ENCODE measurements at places on chromosomes 4 and X.

DNA sequence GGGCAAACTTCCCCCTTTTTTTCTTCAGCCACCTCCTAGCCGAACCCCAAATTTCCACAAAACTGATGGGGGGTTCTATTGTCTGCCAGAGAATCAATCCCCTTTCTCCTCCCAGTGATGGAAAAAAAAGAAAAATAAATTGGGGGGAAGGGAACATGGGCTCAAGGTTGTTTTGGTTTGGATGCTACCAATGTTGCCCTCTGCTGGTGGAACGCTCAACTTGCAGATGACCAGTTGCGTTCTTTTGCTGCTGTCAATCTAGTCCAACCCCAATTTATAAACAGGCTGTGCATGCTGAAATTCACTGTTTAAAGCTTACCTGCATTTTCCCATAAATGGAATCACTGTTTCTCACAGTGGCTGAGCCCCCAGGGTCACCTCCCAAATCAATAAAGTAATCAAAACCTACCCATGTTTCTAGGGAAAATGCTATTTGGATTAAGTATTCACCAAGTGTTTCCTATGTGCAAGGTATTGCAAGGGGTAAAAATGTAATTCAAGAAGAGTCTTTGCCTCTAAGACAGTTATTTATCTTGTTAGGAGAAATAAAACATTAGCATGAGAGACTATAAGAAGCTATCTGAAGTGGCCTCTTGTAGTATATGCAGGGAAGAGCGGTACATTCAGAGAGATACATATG is 116.7 kb upstream of the TMEM164 start:
- no peak for DNase-seq

- no peak for DNase-seq
Measured at GRCh38 chr4:166279261-166279660, 406.2 kb downstream of the TLL1 start.

DNA sequence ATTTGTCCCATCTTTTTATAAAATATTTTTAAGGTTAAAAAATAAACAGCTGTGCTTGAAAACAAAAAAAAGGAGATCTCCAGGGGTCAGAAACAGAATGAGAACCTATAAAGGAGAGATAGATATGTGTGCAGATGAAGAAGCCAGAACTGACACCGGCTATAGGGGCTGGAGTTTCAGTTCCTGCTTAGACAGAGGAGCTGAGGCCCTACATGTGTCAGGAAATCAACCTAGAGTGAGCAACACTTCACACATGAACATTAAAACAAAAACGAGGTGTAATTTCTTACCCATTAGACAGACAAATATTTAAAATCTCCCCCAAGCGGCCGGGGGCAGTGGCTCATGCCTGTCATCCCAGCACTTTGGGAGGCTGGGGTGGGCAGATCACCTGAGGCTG is 17.8 kb upstream of the HUWE1 start:
- no peak for DNase-seq

GRCh38 chrX:104318330-104319009 is 63.7 kb upstream of the ESX1 start:
- no peak for DNase-seq

DNA sequence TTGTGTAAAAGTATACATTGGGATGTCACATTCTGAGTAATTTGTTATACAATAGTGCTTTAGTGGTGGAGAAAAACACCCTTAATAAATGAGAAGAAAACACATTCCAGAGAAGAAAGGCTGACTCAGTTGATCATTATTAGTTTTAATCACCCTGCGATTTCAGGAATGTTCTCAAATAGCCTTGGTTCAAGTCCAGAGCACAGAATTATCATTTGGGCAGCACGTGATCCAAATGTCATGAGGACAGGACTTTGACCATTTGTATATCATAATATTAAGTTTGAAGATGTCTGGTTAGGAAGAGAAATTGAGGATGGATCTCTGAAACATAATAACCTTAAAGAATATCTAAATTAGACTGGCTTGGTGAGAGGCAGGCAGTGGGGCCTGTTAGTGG is 1434.3 kb upstream of the TENM3 start:
- no peak for DNase-seq

DNA sequence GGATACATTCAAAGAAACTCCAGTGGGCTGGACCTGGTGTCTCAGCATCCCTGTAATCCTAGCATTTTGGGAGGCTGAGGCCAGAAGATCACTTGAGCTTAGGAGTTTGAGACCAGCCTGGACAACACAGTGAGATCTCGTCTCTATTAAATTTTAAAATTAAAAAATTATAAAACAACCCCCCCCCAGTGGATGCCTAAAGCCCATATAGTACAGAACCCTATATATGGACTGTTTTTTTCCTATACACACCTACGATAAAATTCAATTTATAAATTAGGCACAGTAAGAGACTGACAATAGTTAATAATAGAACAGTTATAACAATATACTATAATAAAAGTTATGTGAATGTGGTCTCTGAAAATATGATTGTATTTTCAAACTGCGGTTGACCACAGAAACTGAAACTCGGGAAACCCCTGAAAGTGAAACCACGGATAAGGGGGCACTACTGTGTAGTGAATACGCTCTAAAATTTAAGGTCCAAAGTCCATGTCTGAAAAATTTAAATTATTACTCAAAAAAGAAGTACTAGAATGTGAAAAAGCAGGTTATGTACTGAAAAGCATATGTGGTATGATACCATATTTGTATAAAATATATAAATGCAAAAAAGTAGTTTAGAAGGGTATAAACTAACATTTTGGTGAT is 2.0 kb downstream of the SMIM14 start:
- DNase-seq: no peak

DNA sequence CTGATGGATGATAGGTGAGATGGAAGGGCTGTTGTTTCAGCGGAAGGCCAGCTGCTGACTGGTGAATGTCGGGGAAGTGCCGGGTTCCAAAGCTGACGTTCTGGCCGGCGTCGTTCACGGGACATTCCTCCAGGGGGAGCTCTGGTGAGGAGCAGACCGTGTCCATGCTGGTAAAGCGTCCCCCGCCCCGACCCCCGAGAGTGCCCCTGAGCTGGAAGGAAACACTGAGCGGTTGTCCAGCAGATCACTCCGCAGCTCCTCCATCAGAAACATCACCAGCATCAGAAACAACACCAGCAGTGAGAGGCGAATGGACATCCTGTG is 18.6 kb upstream of the ADRA2C start:
- no peak for DNase-seq

DNA sequence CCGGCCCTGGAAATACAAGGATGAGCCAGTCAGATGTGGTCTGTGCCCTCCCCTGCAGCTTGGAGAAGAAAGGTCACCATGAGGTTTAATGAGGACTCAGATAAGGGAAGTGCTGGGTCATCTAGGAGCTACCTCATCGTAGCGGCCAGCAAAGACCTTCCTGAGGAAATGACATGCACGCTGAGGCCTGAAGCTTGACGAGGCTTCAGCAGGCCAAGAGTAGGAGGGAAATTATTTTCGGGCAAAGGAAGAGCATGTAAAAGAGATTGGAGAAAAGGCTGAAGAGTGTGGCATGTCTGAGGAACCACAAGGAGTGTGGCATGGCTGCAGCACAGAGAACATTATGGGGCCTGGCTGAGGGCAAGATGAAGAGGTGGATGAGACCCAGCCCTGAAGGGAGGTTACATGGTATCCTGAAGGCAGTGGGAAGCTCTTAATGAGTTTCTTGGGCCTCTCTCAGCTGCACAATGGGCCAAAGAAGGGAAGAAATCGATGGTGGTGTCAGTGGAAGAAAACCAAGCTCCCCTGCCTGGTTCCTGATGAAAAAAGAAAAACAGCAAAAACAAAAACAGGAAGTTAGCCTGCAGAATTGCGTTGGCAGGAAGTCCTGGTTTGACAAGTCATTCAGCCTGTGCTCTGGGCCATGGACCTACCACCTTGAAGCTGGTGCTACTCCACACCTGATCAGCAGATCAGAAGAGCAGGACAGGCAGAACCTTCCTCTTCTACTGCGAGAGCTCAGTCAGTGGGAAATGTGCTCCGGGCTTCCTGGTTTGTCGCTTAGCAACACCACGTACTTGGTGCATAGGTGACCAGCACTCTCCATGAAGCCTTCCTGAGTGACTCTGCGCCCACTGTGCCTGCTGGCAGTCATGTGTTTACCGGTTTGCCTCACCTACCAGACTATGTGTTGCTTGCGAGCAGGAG is 134.5 kb upstream of the KLF3 start:
- no peak for DNase-seq

DNA sequence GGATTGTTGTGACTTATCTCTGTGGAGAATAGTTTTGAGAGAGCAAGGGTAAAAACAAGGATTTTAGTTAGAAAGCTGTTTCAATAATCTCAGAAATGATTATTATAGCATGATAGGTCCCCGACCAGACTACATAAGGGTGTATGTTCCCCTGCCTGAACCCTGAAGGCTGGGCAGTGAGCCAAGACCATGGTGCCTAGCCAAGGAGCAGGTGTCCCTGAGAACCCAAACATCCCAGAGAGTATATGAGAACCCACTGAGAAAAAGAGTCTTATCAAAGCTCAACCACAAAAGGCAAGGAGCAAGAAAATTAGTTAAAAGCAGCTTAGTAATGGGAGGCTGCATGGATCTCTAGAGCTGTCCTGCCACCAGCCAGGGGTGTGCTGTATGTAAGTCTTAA is 94.9 kb upstream of the UNC5C start:
- no peak for DNase-seq

DNA sequence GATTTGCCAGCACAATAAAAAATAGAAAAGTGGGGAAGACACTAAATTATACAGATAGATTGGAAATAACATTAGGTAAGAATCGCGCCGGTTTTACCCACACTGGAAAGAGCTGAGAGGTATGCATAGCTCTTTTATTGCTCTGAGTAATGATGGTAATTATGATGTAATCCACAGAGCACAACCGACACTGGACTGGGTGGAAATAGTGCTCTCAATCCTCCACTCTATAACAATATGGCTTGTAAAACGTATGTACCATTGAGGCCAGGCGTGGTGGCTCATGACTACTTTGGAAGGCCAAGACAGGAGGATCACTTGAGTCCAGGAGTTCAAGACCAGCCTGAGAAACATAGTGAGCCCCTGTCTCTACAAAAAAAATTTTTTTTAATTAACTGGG is 104.3 kb upstream of the RAPGEF2 start:
- no peak for DNase-seq

- no peak for DNase-seq
Measured at GRCh38 chrX:153161952-153162351, 17.1 kb upstream of the MAGEA1 start.

- DNase-seq: no peak
Measured at GRCh38 chr4:85600501-85600900, 125.6 kb downstream of the ARHGAP24 start.

GRCh38 chr4:100290585-100290984 is 100.3 kb upstream of the DDIT4L start:
- no peak for DNase-seq

- DNase-seq: no peak
Measured at GRCh38 chr4:150063128-150063527, 15.1 kb upstream of the DCLK2 start.

DNA sequence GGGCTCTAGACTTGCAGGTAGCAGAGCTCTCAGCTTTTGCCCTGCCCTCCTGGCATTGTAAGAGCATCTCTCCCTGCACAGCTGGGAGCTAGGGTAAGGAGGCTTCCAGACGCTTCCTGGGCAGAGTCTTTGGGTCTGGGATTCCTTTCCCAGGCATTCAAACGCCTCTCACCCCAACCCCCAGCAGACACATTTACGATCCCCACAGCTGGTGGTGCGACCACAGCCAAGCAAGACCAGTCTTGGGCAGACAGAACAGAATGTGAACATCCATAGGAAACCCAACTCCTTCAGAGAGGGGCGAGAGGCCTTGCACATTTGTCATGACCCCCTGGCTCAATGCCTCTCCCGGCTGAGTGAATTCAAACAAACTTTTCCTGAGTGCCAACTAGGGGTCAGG is 38.1 kb upstream of the CD99L2 start:
- no peak for DNase-seq

DNA sequence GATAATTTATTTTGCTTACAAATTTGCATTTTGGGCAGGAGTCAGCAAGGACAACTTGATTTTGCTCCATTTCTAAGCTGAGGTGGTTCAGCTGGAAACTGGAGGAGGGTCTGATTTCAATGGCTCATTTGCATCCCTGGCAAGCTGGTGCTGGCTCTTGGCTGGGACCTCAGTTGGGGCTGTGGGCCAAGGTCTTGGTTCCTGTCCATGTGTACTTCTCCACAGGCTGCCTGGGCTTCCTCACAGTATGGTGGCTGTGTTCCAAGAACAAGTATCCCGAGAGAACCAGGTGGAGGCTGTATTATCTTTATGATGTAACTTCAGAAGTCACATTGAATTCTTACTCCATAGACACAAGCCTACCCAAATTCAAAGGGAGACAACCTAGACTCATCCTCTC is 77.0 kb upstream of the STX18 start:
- peak; percentile 89 for DNase-seq

GRCh38 chr4:87152310-87153041 is 67.9 kb downstream of the KLHL8 start:
- no peak for DNase-seq

DNA sequence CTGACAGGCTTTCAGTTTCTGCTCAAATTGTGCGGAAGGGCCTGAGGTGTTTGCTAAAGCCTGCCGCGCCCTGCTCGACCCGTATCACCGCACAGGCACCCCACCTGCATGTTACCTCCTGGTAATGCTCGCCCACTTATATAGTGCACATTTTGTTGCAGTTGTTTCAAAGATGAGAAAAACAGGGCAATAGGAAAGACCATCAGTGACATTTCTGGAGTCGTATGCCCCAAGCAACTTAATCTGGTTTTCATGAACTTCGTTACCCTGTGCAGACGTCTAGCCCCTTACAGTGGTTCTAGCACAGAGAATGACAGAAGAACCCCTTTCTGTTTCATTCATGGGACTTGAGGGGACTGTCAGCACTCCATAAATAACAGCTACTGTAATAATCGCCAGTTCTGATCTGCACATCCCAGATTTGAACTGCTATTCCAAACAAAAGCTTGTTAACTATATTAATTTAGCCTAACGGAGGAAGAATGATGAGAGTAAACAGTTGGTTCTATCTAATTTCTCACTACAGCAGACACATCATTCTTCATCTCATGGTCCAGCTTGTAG is 940 bp upstream of the DCTD start:
- DNase-seq: no peak

DNA sequence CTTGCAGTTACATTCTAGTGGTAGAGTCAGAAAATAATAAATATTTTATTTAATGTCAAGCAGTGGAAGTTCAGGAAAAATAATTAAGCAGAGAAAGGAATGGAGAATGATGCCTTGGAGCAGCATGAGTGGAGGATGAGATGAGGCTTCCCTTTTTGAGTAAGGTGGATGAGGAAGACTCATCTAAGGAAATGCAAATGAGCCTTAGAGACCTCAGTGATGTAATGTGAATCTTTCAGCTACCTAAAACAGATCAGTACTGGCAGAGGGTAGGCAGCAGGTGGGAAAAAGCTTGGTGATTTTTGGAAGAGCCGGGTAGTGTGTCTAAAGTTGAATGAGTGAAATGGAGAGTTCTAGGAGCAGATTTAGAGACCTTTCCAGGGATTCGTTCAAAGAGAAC is 118.2 kb downstream of the GRID2 start:
- no peak for DNase-seq

GRCh38 chrX:20361081-20361889 is 94.6 kb upstream of the RPS6KA3 start:
- DNase-seq: no peak

DNA sequence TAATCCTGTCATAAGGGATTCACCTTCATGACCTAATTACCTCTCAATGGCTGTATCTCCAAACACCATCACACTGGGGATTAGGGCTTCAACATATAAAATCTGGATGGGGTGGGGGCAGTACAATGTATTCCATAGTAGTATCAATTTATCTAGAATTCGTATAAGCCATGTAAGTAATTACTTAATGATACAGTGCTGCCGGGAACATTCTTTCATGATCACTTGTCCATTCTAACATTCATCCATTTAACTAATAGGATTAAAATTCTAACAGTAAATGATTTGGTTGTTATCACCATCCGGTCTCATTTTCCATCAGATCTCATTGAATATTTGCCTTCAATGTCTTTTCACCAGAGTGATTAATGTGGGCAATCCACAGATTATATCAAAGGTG is 1620.9 kb upstream of the TENM3 start:
- DNase-seq: no peak

Data from smooth muscle cell of the brain vasculature (primary cell).